Dorsolateral prefrontal cortex (tissue), 122 donors: ENCODE measurements at places on chromosomes 1 and 21. TPM values are rescaled to one million over a fixed set of nuclear protein-coding genes. Genes with fewer than 3 reads are reported as not detected.

GRCh38 chr1:196344453-196344852, 263.8 kb downstream of the KCNT2 start:
- DNase-seq, result no peak

- no peak for DNase-seq
These were observed 16.3 kb downstream of the AGPAT3 start for GRCh38 chr21:43881283-43881682.

GRCh38 chr1:239537795-239538194, 151.4 kb downstream of the CHRM3 start:
- DNase-seq, result no peak

DNA sequence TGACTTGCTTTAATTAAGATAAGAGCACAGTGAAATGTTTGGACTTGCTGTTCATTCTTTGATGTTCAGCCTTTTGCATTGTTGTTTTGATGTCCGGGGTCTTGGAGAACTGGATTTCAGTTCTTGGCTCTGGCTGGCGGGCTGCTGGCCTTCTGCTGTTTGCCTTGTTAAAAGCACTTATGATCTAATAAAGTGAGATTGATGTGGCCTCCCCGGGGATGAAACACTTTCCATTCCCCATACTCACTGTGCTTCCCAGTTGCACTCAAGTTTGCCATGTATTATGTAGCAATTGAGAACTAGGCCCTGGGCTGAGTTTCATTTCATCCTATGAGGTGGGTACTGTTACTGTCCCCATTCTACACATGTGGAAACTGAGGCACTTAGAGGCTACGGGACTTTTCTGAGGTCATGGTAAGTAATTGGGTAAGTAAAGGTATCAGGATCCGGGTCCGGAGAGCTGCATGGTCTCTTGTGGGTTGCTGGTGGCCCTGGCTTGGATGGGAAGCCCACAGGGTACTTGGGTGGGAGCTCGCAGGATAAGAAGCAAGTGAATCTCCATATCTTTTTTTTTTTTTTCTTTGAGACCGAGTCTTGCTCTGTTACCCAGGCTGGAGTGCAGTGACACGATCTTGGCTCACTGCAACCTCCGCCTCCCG, 127.7 kb upstream of the ZBTB40 start:
- DNase-seq, result no peak

DNA sequence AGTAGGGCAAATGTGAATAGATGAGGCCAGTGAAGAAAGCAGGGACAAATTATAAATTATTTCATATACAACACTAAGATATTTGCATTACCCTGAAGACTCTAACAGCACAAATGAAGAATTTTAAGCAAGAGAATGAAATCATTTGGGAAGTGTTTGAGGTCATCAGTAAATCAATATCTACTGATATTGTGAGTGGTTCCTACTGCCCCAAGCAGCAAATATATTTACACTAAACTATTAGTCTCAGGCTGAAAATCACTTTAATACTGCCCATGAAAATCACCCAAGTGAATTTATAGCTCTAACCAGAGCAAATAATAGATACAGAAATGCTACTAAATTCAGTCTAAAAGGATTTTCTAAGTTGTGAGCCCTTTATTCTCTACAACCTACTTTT, 163.6 kb downstream of the KCNT2 start:
- DNase-seq, result no peak

DNA sequence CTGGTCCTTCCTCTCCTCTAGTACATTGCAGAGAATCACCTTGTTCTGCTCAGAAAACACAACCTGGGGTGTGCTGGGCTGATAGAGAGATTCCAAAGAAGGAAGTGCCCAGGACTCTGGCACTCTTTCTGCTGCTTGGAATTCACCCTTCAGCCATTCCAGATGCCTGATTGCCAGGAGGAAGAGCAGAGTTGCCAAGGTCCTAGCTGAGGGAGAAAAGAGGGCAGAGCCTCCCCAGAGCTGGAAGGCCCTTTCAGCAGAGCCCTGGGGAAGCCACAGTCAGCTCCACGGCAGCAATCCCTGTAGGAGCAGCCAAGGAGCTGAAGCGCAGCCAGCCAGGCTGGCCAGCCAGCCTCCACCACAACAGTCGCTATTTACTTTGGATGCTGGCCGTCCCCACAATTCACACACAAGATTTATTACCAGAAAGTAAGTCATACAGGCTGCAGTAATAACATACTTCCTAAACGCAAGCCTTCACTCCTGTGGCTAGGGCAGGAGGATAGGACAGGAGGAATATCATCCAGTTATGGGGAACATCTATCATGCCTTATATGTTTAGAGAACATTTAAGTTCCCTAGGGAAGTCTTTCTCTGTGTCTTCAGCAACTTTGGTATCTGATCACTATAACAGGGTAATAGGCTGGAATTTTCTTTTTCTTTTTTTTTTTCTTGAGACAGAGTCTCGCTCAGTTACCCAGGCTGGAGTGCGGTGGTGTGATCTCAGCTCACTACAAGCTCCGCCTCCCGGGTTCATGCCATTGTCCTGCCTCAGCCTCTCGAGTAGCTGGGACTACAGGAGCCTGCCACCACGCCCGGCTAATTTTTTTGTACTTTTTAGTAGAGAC, 36.6 kb upstream of the SLC44A3 start:
- no peak for DNase-seq

DNA sequence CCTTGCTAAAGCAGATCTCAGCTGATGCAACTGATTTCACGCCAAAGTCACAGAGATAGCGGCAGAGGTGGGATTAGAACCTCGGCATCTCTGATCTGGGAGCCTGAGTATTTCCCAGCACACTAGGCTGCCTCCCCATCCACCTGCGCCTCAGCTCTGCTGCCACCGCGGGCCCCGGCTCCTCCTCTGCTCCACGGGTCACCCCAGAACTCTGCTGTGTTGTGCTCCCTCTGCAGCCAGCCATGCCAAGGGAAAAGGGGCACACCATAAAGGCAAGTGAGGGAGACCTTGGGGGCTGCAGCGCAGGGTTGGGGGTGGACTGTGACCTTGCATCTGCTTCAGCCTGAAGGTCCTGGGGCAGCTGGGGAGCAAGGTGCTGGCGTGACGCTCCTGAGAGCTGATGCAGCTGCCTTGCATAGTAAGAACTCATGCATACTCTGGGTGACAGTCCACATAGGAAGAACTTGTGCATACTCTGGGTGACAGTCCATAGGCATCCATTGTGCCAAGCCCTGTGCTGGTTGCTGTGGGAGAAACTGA, 68.7 kb downstream of the MAN1C1 start:
- no peak for DNase-seq

DNA sequence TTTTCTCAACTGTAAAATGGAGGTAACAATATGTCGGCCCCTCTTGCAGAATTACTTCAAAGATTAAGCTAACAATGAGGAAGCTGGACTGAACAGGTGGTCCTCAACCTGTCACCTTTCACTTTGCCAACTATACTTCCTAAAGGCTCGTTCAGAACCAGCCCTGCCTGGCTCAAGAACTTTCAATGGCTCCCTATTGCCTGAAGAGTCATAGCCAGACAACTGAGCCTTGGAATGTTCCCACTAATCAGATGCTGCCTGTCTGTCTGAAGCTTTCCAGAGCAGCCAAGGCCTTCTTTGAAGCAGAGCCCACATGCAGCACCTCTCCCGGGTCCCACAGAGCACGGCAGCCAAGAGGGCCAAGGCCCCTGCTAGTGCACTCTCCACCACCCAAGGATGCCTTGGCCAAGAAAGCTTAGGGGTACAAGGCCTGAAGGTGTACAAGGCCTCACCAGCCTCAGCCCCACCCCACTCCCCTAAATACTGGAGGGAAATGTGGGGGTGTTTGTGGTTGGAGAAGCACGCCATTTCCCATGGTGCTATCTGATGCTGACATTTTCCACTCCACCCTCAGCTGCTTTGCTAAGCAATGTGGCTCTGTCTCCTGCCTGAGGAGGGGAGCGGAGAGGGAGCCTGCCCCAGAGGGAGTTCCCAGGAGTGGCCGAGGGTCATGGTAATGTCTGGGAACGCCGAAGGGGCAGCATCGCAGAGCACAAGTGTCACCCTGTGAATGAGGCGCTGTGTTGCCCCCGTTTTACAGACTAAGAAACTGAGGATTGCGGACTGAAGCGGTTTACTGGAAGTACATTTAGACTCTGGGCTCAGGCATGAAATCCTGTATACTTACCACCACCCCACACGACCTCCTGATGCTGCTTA, 8.2 kb upstream of the LAPTM5 start:
- DNase-seq, result no peak

- DNase-seq, result no peak
These were observed 23.4 kb downstream of the OLFML3 start for GRCh38 chr1:114002492-114003239.

GRCh38 chr1:183551924-183552323, 38.3 kb downstream of the NCF2 start:
- DNase-seq, result no peak

DNA sequence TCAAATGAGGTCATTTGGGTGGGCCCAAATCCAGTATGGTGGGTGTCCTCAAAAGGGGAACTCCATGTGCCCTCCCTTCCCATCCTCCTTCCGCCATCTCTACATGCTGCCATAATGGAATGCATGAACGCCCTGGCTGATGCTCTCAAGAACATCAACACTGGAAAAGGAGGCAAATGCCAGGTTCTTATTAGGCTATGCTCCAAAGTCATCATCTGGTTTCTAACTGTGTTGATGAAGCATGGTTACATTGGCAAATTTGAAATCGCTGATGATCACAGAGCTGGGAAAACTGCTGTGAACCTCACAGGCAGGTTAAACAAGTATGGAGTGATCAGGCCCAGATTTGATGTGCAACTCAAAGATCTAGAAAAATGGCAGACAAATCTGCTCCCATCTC, 16.6 kb upstream of the TRIM45 start:
- no peak for DNase-seq

DNA sequence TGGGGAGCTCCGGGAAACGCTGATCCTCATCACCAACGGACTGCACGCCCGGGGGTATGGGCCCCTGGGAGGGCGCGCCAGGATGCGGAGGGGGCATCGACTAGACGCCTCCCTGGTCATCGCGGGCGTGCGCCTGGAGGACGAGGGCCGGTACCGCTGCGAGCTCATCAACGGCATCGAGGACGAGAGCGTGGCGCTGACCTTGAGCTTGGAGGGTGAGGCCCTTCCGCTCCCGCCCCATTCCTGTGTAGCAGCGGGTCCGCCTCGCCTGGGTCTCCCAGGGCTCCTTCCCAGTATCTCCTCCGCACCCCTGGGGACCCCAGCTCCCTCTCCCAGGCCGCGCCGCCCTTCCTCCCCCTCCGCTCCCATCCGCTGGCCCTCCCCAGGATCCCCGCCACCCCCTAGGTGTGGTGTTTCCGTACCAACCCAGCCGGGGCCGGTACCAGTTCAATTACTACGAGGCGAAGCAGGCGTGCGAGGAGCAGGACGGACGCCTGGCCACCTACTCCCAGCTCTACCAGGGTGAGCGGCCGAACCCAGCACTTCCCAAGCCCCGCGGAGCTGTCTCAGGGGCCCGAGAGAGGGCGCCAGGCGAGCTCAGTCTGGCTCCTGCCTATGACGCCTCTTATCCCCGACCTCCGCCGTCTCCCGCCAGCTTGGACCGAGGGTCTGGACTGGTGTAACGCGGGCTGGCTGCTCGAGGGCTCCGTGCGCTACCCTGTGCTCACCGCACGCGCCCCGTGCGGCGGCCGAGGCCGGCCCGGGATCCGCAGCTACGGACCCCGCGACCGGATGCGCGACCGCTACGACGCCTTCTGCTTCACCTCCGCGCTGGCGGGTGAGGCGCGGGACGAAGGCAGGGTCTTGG, 5.0 kb downstream of the HAPLN2 start:
- peak; percentile 75 for DNase-seq

The VHLL gene
- 1.1 TPM for total RNA-seq

The SPOCD1 gene
- total RNA-seq, result 1.4 TPM

The GIPC2 gene
- 0.49 TPM for total RNA-seq

The HMGCS2 gene
- not detected for total RNA-seq

The RXFP4 gene
- not detected for total RNA-seq

The LORICRIN gene
- not detected for total RNA-seq

The HSPA6 gene
- total RNA-seq, result 3.2 TPM
